Cortex of kidney (tissue), 1 donor: ENCODE measurements at places on chromosomes 11 and 22.

- DNase-seq: no peak
These were observed 1.3 kb downstream of the GNG3 start for GRCh38 chr11:62708793-62709192.

DNA sequence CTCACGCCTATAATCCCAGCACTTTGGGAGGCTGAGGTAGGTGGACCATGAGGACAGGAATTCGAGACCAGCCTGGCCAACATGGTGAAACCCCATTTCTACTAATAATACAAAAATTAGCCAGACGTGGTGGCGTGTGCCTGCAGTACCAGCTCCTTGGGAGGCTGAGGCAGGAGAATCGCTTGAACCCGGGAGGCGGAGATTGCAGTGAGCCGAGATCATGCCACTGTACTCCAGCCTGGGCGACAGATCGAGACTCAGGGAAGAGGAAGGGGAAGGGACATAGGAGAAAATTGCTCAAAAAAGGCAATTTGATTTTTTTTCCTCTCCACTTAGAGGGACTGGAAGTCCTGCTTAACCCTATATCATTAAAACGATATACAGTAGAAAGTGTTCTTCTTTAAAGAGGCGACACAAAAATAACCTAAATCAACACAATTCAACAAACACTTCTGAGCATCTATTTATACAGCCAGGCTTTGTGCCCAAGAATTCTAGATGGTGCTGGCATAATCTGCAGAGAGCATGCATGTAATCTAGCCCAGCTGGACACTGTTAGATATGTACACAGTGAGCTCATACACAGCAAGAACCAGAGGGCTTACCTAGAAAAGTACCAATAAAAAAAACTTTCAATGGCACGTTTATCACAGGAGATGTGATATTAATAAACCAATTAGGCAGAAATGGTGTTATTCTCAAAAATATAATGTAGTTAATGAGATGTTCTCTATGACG is 20.9 kb upstream of the DENND5A start:
- DNase-seq: no peak

- DNase-seq: no peak
These were observed 38.6 kb upstream of the PRR5 start for GRCh38 chr22:44663256-44663999.

- no peak for DNase-seq
These were observed 19.1 kb downstream of the LRP5 start for GRCh38 chr11:68331338-68331947.

- no peak for DNase-seq
These were observed 74.8 kb upstream of the RCN1 start for GRCh38 chr11:32016111-32016510.

GRCh38 chr22:41327124-41327523 is 25.8 kb downstream of the ZC3H7B start:
- no peak for DNase-seq

DNA sequence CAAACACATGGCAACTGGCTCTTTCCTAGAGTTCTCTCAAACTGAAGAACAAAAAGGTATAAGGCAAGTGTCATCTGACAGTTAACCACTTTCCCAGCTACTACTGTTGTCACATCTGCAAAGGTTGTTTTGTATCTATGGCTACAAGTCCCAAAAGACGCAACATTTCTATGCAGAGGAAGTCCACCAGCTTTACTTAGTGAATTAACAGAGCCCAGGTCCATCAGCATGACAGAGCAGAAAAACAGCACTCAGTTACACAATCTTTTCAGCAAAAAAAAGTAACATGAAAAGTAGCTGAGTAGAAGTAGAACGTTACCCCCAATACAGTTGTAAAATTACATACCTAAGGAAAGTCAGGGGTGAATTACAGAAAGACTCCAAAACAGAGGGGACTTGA is 12.1 kb downstream of the CPSF7 start:
- DNase-seq: no peak

DNA sequence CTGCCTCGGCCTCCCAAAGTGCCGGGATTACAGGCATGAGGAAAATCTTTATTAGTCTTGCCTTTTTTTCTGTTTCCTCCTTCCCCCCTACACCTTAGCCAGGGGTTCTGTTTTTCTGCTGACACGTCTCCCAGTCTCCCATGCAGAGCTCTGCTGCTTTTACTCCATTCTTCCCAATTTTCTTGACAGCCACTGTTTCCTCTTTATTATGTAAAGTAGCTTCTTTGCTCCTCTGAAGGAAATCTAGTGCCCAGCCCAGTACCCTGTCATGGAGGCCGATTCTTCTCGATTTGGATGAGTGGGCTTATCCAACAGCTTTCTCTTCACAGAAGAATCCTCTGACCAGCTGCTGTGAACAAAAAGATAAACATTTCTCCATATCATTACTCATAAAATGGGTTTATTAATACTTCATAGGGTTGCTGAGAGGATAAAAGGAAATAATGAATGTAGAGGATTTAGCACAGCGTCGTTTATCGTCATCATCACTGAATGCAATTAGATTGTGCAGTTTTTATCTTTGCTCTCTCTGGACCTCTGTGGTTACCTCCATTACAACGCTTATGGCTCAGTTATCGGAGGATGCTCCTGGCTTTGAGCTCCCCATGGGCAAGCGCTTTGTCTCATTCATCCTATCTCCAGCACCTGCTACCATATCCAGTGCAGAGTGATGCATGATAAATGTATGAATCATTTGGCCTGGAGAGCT is 375.6 kb upstream of the C11orf87 start:
- DNase-seq: no peak

DNA sequence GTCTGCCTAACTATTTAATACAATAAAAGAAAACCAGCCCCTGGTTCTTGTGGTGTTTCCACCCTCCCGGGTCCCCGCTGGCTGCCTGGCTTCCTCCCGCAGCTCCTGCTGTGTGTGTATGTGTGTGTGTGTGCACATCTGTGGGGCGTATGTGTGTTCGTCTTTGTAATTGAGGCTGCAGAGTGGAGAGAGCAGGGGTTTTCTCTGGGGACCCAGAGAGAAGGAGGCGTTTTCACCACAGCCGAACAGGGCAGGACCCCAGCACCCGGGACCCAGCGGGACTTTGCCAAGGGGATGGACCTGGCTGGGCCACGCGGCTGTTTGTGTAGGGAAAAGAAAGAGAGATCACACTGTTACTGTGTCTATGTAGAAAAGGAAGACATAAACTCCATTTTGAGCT is 42.7 kb downstream of the IGLL1 start:
- no peak for DNase-seq

DNA sequence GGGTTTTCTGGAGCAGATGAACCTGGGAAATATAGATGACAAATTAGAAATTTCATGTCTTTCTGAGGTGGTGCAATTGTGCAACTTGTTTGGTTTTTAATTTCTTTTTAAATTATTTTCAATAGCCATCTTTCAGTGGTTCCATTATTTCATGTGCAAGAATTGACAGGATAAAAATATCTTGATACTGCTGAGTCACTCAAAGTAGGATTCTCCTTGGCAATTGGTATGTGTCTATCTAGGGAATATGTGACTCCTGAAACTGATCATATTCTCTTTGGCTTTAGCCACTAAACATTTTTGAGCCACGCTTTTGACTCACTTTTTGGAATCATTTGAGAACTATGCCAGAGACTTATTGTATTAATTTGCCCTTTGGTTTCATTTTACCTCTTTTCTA is 331.5 kb downstream of the KCNA4 start:
- no peak for DNase-seq

- no peak for DNase-seq
These were observed 68.5 kb downstream of the C2CD3 start for GRCh38 chr11:74102321-74102720.

- no peak for DNase-seq
These were observed 104.2 kb downstream of the SCN3B start for GRCh38 chr11:123549926-123550917.

DNA sequence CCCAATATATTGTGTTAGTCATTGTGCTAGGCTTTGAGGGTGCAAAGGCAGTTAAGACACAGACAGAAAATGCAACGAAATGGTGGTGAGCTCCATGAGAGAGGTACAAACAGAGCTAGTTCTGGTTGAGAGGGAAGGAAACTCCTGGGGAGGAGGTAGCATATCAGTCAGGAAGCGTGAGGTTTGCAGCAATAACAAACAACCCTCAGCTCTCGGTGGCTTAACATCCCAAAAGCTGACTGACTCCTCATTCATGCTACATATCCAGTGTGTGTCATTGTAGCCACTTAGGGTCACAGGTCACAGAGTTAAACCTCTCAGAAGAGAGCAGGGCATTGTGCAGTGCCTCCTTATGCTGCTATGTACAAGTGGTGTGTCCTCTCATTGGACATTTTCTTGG is 1.7 kb upstream of the ST14 start:
- no peak for DNase-seq

GRCh38 chr22:24107661-24108060 is 73.6 kb upstream of the SUSD2 start:
- DNase-seq: no peak

- no peak for DNase-seq
These were observed 5.3 kb downstream of the CD44 start for GRCh38 chr11:35144136-35144741.

GRCh38 chr11:115220423-115220822 is 283.8 kb downstream of the CADM1 start:
- DNase-seq: no peak

DNA sequence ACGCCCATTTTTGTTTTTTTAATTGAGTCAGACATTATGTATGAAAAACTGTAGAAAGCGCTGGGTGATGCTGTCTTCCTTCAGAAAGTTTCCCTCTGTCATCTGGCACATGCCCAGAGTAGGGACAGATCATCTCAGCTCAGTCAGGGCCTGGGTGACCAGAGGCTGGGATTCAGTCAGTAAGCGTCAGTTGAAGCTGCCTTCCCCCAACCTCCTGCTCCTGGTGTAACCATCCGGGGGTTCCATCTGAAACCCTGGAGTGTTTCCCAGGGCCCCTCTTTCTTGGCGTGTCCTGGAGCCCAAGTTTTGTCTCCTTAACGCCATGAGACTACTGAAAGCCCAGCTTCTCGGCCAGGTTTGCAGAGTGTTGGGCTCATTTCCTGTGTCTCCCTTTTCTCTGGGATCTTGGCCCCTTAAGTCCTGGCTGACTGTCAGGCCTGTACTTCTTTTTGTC is 10.7 kb downstream of the PPFIA1 start:
- DNase-seq: no peak

DNA sequence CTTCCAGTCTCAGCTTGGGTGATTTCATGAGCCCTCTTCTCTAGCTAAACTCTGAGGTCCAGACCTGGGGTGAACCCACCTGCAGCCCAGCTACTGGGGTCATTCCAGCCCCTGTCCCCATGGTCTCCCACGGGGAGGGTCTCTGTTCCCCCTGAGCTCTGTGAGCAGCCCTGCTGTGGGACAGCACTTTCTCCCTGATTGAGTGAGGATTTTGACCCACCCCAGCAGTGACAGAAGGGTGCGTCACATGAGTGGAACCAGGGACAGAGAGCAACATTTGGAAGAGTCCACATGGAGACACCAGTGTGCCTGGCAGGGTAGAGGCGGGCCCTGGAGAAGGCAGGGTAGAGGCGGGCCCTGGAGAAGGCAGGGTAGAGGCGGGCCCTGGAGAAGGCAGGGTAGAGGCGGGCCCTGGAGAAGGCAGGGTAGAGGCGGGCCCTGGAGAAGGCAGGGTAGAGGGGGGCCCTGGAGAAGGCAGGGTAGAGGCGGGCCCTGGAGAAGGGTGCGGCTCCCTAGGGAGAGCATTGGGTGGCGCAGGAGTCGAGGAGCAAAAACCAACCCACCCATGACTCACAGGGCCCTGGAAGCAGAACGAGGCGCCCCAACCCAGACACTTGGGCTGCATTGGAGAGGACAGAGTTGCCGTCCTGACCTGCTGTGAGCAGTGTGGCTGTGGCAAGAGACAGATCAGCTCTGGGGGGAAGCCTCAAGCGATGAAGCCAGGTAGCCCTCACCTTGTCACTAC is 227.7 kb upstream of the B3GAT1 start:
- DNase-seq: no peak

GRCh38 chr11:86515297-86516094 is 140.8 kb downstream of the CCDC81 start:
- DNase-seq: no peak

GRCh38 chr11:110092111-110092514 is 1.1 kb upstream of the ZC3H12C start:
- DNase-seq: no peak

- DNase-seq: no peak
These were observed 127.9 kb upstream of the MTMR2 start for GRCh38 chr11:96051820-96052219.

DNA sequence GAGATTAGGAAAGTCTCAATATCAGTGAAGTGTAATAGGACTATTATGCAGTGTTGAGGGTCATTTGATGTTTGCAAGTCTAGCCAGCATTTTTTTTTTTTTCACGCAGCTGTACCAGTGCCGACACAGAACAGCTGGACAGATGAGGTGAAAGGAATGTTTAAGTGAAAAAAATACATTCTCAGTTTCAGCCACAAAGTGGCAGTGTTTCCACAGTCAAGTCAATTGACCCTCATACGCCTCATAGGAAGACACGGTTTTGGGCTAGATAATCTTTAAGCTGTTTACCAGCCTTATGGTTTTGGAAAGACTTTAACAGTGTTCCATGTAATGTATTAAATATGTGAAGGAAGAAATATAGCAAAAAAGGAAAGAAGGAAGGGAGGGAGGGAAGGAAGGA is 349.9 kb upstream of the ANO3 start:
- no peak for DNase-seq

- no peak for DNase-seq
These were observed 18.0 kb downstream of the CSNK2A3 start for GRCh38 chr11:11335043-11335442.

- DNase-seq: no peak
These were observed 29.8 kb downstream of the MTMR3 start for GRCh38 chr22:29912605-29913398.

DNA sequence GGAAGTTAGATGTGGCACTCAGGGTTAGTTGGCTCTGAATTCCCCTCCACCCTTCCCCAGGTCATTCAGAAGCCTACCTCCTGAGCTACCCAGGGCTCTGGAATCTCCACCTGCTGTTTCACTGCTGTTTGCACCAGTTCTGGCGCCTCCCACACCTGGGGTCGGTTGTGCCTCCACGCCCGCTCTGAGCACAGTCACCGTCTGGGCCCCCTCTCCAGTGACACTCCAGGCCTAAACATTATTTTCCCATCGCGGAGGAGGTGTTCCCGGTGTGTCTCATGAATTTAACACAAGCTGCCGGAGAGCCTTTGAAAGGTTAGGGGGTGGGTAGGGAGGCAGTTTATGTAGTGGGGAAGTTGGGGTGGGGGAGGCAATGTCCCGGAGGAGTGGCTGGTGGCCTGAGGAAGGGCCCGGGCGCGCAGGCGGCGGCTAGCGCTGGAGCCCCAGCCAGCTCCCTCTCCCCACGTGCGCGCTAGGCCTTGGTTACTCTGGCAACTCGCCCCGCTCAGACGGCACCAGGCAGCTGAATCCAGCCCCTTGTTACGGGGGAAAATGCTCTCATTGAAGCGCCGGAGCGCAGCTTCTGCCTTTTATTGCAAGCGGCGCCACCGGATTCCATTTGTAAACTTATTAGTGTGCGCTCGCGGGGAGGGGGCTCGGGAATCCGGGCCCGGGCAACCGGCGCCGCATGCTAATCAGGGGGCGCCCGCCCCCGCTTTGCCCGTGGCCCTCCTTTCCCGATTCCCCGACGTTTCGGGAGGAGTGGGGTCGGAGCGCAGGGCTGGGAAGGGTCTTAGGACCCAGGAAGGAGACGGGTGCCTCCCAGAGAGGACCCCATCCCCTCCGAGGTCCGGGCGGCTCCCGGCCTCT is 52.4 kb downstream of the GRIK4 start:
- DNase-seq: no peak

- no peak for DNase-seq
These were observed 327.3 kb upstream of the PITPNB start for GRCh38 chr22:28246397-28246796.

- DNase-seq: no peak
These were observed 400.2 kb upstream of the DDI1 start for GRCh38 chr11:103636232-103636631.

- no peak for DNase-seq
These were observed 3.8 kb upstream of the WEE1 start for GRCh38 chr11:9569588-9570164.
